RCC 7860 (cell line): ENCODE measurements at places on chromosomes 3 and 15.

- no peak for DNase-seq
These were observed 245.8 kb downstream of the STXBP5L start for GRCh38 chr3:121153851-121154250.

GRCh38 chr15:75225951-75226732 lies 24.5 kb downstream of the C15orf39 start:
- no peak for DNase-seq

GRCh38 chr15:44394062-44394461 lies 33.4 kb upstream of the CTDSPL2 start:
- DNase-seq: no peak

DNA sequence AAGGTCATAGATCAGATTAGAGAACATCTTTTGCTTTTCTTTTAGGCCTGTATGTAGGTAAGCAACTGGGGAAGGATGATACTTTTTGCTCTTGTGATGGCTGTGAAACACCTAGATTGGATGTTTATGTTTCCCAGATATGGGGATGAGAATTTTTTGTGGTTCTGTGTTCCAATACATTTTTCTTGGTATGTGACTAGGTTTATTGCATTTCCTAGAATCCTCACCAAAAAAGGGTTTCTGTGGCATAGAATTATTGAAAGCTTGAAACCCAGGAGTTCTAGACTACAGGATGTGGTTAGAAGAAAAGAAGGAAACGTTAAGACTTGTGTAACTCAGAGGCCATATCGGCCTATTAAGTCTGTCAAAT lies 25.8 kb downstream of the OXNAD1 start:
- DNase-seq: no peak

- no peak for DNase-seq
These were observed 106.5 kb downstream of the KLF13 start for GRCh38 chr15:31433091-31433490.

DNA sequence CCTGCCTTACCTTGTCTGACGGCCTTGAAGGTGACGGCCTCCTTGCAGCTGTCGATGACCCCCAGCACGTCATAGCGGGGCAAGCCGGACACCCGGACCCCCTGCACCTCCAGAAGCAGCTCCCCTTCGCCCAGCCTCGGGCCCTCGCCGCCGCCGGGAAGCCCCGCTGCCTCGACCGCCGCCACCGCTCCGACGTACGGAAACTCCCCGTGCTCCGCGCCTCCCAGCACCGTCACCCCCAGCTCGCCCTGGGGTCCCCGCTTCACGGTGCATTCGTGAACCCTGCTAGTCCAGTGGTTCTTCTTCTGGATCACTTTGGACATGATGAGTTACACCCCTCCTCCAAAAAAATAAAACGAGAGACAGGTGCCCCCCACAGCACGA lies 740 bp downstream of the MAGI1 start:
- DNase-seq: no peak

GRCh38 chr3:183653209-183654064 lies 18.0 kb downstream of the KLHL24 start:
- no peak for DNase-seq

DNA sequence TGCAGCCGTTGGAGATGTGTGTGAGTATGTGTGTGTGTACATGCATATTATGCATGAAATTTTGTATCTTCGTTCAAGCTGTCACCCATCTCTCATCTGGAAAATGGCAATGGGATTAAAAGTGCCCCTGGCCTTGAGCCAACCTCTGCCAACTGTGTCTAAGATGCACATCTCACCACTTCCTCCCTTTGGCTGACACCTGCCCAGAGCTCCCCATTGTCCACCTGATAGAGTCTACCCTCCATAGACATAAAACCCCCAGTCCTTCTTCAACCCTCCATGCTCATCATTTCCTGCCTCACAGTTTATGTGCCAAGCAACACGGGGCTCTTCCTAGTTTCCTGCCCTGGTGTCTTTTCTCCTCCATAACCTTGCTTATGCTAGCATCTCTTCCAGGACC lies 187.5 kb upstream of the HES1 start:
- DNase-seq: no peak

- no peak for DNase-seq
These were observed 1.0 kb downstream of the TSC22D2 start for GRCh38 chr3:150409125-150409511.

GRCh38 chr15:76200641-76201105 lies 110.6 kb downstream of the ETFA start:
- DNase-seq: no peak

DNA sequence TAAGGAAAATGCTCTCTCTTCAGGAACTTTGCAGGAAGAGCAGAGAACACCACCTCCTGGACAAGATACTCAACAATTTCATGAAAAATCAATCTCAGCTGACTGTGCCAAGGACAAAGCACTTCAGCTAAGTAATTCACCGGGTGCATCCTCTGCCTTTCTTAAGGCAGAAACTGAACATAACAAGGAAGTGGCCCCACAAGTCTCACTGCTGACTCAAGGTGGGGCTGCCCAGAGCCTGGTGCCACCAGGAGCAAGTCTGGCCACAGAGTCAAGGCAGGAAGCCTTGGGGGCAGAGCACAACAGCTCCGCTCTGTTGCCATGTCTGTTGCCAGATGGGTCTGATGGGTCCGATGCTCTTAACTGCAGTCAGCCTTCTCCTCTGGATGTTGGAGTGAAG lies 200.5 kb downstream of the AKAP13 start:
- DNase-seq: peak; percentile 54

- no peak for DNase-seq
These were observed 55.0 kb downstream of the TCF12 start for GRCh38 chr15:56973463-56973862.

- DNase-seq: no peak
These were observed 136.8 kb downstream of the SNRPN start for GRCh38 chr15:25091421-25092158.

GRCh38 chr15:69318033-69318432 lies 19.3 kb downstream of the PAQR5 start:
- no peak for DNase-seq

- DNase-seq: no peak
These were observed 627 bp downstream of the NT5DC2 start for GRCh38 chr3:52532838-52533622.

- DNase-seq: no peak
These were observed 44.9 kb downstream of the EPHB1 start for GRCh38 chr3:134839990-134840389.

GRCh38 chr3:7112523-7113056 lies 251.7 kb downstream of the GRM7 start:
- no peak for DNase-seq

GRCh38 chr3:101513419-101513986 lies 491 bp upstream of the SENP7 start:
- DNase-seq: no peak

DNA sequence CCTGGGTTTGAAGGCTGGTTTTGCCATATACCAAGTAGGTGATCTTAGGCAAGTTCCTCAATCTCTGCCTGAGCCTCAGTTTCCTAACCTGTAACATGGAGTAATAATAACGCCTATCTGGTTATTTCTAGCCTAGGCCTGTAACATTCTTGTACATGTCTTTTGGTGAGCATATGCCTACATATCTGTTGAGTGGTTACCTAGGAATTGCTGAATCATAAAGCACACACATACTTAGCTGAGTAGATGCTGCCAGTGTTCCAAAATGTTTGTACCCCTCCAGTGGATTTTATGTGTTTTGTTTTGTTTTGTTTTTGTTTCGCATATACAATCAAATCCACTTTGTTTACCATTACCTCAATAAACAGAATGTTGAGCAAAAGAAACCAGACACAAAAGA lies 17.4 kb upstream of the MFGE8 start:
- DNase-seq: no peak

DNA sequence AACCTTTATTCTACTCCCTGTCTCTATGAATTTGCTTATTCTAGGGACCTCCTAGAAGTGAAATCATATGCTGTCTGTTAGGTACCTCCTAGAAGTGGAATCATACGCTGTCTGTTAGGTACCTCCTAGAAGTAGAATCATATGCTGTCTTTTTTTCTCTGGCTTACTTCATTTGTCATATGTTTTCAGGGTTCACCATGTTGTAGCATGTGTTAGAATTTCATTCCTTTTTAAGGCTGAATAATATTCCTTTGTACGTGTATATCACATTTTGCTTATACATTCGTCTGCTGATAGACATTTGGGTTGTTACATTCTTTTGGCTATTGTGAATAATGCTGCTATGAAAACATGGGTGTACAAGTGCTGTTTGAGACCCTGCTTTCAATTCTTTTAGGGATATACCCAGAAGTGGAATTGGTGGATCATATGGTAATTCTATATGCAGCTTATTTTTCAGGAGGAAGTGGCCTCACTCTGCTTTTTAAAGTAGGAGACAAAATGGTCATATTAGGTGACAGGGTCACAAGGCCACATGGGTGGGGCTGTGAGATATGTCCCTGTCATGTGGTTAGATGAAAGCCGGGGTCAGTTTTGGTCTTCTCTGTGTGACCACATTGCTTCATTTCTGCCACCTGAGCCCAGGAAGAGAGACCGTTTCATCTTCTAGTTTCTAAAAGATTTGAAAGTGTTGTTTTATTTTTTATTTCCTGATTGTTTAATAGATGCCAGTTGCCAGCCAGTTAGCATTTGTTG lies 76.7 kb downstream of the FLNB start:
- no peak for DNase-seq

DNA sequence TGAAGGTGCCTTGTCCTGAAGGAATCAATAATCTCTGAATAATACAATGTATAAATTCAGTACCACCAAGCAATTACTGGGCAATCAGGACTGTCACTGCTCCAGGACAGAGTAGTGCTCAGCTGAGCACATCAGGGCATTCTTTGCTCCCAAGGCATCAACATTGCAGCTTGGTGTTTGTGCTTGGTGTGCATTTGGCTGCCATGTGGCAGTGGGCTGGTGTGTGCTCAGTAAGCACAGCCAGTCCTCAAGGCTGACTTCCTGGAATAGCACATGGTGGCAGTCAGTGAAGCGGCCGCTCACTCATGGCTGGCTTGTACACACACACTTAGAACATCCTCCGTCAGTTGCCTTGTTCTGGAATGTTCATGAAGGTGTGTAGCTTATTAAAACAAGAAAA lies 217.0 kb downstream of the EPHB1 start:
- no peak for DNase-seq

GRCh38 chr3:46632792-46633191 lies 20.5 kb downstream of the FAM240A start:
- DNase-seq: no peak

GRCh38 chr3:37611771-37612170 lies 249.9 kb upstream of the CTDSPL start:
- DNase-seq: no peak

DNA sequence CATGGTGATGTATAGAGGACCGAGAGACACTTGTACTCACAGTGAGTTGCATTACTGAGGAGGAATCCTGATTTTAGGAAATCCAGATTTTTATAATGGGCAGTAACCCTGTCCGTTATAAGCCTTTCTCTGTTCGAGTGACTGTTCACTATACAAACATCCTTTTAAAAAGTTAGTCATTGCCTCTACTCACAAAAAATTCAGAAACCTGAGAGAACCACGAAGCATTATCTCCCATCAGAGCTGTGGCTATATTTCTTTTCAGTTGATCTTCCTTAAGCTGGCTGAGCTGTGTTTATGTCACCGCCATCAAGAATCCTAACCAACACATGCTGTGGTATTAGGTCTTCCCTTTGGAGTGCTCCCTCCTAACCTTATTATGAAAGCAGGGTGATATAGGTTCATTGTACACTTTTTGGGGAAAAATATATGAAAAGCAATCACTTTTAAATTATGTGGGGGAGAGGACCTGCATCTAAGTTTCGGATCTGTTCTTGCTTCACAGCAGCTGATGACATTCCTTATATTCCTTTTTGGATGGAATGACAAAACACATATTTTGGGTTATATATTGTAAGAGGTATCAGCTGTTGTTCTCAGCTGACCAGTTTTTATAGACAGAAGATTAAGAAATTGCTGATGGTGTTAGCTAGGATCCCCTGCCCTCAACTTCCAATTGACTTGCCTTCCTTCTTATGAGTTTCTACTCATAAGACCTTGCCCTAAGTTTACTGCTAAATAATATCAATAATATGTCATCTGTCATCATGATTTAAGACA lies 465.9 kb upstream of the RASGRP1 start:
- DNase-seq: no peak

DNA sequence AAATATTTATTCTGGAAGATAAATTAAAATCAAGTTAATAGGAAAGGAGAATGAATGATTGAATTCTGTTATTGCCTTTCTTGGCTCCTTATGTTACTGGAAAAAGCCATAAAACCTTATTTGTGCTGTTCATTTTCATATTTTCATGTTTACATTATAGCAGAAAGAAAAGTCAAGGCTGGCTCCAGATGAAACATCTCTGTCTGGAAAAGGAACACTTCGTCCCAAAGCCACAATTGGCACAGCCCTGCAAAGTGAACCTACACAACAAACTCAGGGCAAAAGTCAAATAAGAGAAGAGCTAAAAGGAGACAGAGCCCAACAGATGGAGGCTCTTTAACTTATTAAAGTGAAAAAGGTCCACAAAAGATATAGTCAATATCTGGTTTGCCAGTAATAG lies 73.4 kb downstream of the GTPBP8 start:
- DNase-seq: no peak

DNA sequence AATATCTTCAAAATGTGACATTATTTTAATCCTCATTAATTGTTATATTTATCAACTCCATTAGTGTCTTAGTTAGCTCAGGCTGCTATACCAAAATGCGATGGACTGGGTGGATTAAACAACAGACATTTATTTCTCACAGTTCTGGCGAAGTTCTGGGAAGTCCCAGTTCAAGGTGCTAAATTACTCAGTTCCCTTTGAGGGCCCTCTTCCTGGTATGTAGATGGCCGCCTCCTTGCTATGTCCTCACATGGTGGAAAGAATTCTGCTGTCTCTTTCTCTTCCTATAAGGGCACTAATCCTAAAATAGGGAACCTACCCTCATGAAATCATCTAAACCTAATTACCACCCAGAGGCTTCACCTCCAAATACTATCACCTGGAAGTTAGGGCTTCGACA lies 38.8 kb upstream of the DUT start:
- no peak for DNase-seq

DNA sequence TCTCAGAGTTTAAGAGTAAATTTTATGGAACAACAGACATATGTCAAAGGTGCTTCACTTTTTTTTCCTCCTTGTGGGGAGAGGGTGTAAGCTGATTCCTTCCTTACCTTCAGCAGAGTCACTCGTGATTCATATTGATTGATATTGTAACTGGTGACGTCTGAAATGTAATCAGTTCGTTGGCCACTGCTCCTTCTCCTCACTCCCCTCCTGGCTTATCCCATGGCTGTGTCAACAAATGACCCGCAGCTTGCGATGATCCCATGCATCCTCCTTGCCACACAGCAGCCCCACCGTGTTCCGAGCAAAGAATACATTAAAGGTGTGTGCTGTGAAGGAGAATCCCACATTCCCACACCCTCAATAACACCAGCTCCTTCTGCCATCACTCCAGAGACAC lies 7.3 kb downstream of the MGLL start:
- no peak for DNase-seq

DNA sequence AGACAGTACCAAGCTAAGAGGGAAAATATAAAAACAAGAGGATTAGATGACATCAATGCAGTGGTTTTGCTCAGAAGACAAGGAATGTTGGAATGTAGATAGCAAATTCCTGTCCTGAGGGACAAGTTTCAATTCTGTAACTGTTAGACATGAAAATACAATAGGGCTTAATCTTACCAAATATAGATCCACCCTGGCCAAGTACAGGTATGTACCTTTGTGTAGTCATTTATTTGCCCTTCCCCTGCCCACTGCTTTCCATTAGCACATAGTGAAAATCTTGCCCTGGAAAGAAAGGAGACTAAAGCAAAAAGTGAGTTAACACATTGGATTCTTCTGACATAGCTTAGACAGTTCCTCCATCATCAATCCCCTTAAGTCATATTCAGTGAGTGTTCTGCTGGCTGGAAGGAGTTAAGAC lies 389.0 kb upstream of the THBS1 start:
- peak; percentile 83 for DNase-seq
